ENCODE measurements at places on chromosomes 5 and 9.
A peak's percentile ranks its signal among the peaks of the same experiment; 100 is the strongest.

DNA sequence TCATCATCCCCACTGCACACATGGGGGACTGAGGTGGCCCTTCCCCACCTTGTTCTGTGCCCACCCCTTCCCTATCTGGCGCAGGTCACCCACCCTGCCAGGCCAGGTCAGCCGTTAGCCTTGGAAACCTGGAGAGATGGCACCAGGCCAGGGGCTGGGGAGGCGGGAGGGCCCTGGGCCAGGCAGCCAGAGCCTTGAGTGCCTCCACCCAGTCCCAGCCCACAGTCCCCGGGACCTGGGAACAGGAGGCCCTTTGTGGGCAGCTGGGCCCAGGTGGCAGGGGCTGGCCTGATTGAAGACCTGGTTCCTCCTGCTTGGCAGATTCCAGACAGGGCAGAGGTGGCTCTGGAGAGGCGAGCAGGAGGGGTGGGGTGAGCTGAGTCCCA, 70.6 kb downstream of the LRSAM1 start:
- no peak for DNase-seq

GRCh38 chr9:121885345-121885901, 207.7 kb downstream of the TTLL11 start:
- DNase-seq = no peak

- no peak for DNase-seq
Measured at GRCh38 chr5:143241892-143242291, 161.6 kb downstream of the NR3C1 start.

- no peak for DNase-seq
Measured at GRCh38 chr5:81315336-81315735, 13.9 kb downstream of the ZCCHC9 start.

- DNase-seq = no peak
Measured at GRCh38 chr5:55903121-55903701, 52.1 kb downstream of the IL31RA start.

GRCh38 chr5:72584466-72584865, 77.3 kb upstream of the ZNF366 start:
- DNase-seq = no peak

DNA sequence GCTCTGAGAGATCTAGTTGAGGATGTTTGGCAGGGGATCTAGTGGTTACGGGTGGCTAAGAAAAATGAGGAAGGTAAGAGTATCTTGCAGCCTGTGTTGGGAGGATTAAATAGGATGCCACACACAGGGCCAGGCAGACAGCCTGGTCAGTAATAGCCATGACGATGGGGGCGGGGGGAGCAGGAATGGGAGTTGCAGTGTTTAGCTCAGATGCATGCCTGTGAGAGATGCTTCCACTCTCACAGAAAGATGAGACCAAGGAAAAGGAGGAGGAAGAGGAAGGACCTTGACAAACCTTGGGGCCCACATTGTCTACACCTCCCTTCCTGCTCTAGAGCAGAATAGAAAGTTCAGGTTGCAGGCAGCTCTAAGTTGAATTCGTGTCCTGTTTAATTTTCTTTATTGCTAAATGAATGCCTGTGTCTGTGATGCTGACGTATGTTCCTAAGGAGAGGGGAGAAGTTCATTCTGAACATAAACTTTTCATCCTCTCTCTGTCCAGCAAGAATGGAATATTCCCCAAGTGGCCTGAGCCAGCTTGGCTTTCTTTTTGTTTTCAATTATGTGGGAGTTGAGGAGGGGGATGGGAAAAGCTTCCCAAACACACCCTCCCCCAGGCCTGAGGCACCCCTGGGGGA, 28.7 kb downstream of the TGFBI start:
- no peak for DNase-seq

GRCh38 chr5:72272398-72272797, 47.6 kb downstream of the MRPS27 start:
- DNase-seq = no peak

DNA sequence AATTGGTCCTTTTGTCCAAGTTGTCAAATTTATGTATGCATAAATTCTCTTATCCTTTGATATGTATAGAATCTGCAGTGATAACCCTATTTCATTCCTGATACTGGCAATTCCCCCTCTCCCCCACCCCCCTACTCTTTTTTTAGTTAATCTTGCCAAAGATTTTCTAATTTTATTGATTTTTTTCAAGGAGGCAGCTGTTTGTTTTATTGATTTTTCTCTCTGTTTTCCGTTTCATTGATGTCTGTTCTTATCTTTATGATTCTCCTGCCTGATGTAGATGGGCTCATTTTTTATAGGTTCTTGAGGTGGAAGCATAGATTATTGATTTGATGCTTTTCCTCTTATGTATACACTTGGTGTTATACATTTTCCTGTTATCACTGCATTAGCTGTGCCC, 34.4 kb downstream of the SMC5 start:
- no peak for DNase-seq

- DNase-seq = no peak
Measured at GRCh38 chr9:32706004-32706724, 70.7 kb upstream of the TAF1L start.

GRCh38 chr9:110994771-110995241, 43.5 kb downstream of the LPAR1 start:
- DNase-seq = no peak

DNA sequence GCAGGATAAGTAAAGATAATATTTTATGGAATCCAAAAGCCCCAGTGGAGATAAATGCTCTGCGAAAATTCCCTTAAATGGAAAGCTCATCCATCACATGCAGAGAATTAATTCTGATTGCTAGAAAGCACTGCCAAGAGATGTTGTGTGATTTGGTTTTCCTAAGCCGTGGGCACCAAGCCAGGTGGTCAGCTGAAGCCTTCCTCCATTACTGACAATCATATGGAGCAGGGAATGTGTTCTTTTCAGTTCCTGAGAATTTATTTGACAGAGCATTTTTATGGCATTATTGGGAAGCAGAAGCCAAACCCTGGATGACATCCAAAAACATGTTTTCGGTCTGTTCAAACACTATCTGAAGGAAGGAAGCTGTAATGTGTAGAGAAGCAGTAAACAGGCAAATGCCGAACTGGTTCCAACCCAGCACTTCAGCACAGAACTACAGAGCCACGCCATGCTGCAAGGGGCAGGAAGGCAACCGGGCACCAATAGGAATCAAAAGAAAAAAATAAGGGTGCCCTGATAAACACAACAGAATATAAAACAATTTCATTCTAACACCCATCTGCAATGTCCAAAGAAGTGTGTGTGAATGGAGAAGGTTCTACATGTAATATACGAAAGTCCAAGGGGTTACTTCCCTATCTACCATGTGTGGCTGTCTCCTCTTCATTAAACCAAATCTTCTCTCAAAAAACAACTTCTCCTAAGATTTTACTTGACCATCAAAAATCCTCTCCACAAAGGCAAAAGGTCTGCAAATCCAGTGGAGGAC, 12.3 kb downstream of the ARSB start:
- DNase-seq = peak; percentile 53

DNA sequence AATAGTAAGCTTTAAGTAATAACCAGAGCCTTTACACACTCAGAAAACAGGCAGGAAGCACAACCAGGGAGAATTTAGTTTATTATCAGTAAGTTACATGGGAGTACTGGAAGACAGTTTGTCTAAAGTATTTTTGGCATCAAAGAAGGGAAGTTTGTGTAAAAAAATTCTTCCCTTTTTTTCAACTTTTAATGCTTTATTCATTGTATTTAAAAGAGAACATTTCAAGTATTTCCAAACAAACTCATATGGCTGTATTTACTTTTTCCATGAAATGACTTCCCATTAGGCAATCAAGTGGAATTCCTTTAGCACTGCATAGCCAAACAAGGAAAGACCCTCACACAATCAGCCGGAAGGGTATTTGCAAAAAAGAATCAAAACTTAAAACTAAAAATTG, 26.7 kb downstream of the RNF145 start:
- no peak for DNase-seq

GRCh38 chr5:76490960-76491359, 87.9 kb downstream of the IQGAP2 start:
- DNase-seq = no peak

DNA sequence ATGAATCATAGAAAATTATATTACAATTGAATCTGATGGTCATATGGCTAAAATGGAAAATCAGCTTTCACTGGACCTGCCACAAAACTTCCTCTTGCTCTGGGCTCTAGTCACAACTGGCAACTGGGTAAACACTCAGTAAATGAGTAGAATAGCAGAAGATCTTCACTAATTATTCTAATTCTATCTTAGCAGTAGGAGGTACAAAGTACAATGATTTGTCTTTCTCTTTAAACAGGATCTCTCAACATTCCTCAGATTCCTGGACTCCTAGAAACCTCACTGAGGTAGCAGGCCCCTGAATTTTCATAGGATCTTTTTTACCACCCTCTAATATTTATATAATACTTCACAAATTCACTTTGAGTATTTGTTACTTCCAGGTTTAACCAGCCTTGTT, 239.9 kb upstream of the SMARCA2 start:
- DNase-seq = no peak

DNA sequence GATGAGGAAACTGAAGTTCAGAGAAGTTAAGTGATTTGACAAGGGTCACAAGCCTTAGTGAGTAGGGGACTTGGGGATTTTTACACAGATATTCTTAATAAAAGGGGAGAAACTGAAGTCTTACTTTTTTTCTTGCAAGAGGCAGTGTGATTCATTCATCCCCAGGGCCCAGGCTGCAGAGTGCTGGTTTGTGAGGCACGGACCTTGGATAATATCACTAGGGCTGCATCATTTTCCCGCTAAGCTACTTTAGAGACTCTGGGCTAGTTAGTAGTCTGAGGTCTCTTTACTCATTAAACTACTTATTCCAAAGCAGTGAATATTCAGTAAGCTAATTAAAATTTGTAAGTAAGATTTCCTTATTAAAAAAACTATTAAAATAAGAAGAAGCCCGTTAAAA, 195.0 kb downstream of the PBX3 start:
- no peak for DNase-seq

- DNase-seq = no peak
Measured at GRCh38 chr9:78595200-78595945, 298.4 kb downstream of the PSAT1 start.

DNA sequence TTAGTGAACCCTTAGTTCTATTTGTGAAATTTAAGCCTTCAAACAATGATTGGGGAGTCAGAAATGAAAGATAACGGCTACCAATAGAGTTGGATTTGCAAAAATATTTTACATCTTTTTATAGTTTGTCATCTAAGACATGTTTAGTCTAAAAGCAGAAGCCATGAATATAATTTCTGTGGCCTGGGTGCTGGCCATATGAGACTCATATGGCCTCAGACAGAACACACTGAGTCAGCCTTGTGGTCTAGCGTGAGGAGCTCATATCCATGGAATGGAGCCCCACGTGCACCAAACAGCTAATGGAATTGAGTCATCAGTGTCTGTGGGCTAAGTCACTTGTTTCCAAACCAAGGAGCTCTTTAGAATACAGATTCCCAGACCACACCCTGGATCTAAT, 240.7 kb upstream of the NREP start:
- DNase-seq = no peak

DNA sequence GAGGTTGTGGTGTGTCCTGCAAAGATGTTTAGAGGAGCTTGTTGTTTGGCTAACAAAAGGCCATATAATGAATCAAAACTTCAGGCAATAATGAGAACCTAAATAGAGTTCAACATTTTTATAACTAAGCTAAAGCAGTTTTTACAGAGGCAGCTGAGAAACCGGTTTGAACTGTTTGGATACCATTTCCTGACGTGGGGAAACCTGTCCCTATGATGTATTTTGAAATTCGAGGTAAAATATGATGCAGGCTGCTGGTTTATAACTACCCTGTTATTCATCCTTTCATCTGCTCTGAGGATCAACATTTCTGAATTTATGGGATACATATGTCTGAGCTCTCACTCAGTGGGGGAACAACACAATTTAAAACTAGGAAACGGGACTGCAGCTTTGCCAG, 289.5 kb upstream of the IRX2 start:
- DNase-seq = no peak

GRCh38 chr9:121816845-121817450, 165.5 kb downstream of the DAB2IP start:
- no peak for DNase-seq

DNA sequence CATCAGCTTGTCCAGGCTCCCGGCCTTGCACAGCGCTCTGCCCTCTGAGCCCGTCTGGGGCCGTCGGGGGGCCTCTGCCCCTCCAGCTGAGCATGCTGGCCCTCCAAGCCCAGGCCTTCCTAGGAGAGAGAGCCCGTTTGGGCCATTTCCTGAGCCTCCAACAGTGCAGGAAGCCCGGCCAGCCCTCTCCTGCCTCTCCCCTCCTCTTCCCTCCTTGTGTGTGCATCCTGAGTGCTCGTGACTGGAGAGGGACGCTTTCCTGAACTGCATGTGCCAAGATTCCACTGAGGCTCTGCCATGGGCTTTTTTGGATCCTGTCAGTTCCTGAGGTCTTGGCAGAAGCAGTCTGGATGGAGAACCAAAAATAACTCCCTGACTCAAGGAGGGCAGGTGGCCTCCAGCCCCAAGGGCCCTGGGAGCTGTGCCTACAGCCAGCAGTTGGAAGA, 15.6 kb downstream of the OLFM1 start:
- no peak for DNase-seq

DNA sequence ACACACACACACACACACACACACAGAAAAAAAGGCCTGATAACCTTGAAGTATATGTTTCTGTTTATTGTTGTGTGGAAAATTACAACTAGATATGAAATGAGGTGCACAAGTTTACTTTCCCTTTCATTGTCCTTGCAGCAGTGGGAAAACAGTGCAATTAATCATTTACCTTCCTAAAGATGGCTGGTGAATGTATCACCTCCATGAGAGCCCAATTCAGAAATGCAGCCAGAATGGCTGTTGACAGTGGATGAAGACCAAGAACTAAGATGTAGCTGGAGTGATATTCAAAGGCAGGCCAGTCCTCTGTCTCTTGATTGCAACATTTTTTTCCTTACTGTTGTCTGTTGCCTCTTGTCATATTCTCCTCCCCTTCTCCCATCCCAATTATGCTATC, 49.6 kb upstream of the EIF4EBP3 start:
- no peak for DNase-seq

DNA sequence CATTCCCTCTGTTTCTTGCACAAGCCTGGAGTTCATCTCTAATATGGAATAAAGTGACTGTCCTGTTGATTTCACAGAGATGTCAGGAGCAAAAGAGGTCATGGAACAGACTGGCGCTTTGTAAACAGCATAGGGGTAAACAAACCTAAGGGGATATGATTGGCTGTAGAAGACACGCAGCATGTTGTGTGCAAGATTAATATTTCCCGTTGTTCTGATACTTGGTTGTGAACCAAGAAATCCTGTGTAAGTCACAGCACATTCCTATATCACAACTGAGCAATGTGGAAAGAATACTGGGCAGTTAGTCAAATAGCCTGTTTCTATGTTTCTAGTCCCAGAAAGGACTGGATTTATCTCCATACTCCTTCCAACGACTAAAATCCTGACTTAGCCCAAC, 3.2 kb downstream of the ADAMTS12 start:
- no peak for DNase-seq
